Right renal cortex interstitium (tissue), 3 donors: ENCODE measurements at places on chromosomes 5 and 9.

- DNase-seq, result no peak
These were observed 184.0 kb downstream of the PBX3 start for GRCh38 chr9:125931211-125931610.

DNA sequence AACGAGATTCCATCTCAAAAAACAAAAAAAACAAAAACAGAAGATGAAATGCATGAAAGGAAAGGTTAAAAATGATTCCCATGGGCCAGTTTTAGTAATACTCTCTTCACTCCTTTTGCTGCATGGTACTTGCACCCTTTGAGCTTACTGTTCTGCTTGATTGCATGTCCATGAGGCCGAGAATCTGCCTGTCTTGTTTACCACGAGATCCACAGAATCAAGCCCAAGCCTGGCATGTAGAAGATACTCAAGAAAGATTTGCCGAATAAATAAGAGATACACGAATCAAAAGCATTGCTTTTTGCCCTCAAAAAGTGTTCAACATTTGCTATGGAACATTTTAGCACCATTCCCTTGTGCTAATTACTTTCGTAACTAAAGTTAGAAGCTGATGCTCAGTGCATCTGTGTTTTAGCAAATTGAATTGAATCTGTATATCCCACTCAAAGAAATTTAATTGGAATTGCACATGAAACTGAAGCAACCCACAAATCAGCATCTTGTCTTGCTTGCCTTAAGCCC is 1.1 kb downstream of the FAXDC2 start:
- no peak for DNase-seq

DNA sequence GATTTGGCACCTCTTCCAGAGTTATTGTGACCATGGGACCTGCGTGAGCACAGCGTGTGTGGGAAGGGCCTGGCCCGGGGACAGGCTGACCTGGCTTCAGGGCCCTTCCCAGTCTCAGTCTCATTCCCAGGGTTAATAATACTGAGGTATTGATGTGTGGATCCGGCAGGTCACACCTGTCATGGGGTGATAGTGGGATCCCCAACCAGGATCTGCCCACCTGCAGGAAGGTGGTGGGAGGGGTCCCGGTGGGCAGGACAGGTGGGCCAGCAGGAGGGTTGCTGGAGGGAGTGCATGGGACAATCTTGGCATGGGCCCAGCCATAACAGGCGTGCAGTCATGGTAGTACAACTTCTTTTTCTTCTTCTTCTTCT is 55.4 kb downstream of the COL15A1 start:
- DNase-seq, result no peak

DNA sequence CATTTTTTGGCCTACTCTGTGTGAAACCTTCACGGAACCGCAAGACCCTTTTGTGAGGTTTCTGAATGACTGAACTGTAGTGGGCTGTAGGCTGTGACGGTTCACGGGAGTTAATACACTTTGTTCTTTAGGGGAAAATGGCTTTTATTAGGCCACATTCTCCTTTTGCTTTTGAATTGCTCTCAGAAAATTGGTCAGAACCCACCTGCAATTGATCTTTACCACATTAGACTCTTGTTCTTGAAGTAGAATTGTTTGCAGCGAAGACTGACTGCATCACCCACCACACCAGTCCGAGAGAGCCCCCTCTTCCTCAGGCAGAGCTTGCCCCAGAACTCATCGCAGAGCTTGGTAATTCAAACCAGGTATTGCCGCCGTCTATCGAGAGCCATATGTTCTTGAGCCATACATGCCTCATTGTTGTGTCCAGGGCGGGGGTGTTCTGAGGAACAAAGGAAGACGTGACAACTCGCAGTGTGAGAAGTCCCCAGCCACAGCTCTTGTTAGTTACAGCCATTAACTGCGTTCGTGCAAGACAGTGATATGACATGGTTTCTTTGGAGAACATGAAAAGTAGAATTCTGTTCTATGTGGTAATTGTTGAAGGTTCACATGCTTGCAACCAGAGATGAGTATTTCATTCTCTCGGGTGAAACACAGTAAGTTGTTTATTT is 166.4 kb upstream of the OTULINL start:
- DNase-seq, result no peak

DNA sequence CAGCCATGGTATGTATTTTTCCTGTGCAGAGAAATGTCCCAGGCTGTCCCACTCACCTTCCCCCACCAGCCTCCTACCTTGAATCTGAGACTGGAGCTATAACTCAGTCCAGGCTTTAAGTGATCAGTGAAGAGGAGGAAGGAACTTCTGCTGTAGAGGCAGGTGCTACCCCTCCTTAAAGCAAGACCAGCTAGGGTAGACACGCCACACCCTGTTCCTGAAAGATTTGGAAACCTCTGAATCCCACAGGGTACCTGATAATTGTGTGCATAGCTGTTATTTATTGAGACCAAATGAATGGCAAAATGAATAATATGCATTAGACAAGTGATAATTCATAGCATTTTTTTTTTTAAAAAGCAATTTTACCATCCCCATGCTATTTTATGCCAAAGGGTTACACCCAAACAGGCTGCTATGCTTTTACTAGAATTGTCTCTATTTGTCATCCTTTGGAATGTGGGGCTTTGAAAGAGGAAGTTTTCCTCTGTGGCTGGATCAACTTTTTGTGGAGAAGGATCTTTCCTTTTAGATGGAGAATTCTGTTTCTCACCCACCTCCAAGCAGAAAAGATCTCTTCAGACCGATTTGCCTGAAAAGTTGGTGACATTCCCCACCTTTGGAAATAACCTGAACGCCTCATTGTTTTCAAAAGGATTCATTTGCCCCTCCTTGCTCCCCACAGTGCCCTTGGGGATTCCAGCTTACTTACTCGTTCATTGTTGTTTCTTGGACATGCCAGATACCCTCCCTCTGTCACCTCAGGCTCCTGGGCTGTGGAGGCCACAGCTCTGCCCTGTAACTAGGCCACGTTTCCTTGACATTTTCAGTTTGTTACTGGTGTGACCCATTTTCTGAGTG is 248.7 kb downstream of the NR3C1 start:
- no peak for DNase-seq

GRCh38 chr5:67140413-67140812 is 56.2 kb downstream of the CD180 start:
- no peak for DNase-seq

DNA sequence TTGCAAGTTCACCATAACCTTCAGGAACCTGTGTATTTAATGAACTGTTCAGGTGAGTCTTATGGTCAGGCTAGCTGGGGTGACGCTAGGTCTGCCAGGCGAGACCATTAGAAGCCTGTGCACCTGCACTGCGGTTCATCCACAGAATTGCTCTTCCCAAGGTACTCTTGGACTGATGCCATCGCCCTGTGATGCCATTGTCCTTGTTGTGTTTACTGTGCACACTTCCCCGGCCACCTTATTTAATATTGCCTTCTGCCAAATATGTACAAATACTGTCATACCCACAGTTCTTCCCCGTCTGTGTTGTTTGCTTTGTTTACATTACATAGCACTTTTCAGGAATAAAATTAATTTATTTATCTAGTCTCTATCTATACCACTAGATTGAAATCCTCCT is 66.3 kb downstream of the RCL1 start:
- no peak for DNase-seq

DNA sequence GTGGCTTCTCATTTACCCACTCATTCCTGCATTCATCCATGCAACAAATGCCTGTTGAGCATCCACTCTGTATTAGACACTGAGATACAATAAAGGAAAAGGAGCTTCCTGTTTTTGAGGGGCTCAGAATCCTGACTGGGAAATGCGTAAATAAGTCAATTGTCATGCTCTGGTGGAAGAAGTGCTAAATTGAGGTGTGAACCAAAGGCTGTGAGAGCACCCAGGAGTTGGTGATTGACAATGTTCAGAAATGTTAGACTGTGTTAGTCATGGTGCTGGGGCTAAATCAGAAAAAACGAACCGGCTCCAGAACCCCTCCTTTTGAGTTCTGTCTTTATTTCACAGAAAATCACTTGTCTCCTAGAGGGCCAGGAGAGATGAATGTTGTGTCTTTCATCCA is 558.6 kb upstream of the SGCD start:
- no peak for DNase-seq

GRCh38 chr9:30075451-30076199 is 2308.8 kb upstream of the ACO1 start:
- no peak for DNase-seq

DNA sequence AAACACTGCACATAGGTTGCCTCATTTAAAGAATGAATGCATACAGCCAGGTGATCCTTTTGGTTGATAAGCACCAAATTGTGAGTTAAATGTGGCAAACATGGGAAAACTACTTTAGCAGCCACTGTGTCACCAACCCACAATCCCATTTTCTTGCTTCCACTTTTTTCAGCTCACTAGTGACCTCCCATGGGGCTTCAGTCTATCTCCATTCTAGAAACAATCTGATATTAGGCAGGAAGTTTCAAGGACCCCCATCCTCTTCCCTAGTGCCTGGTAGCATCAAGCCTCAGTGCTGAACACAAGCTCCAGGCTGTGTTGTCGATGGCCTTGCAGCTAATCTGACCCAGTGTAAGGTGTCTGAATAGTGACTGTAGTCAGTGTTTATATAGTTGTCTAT is 66.2 kb downstream of the PLPPR1 start:
- no peak for DNase-seq

- DNase-seq, result no peak
These were observed 1584.4 kb downstream of the EFNA5 start for GRCh38 chr5:106086352-106086751.

GRCh38 chr9:93300175-93300572 is 116.2 kb downstream of the WNK2 start:
- DNase-seq, result no peak

GRCh38 chr9:128457207-128457606 is 1.4 kb downstream of the ODF2 start:
- no peak for DNase-seq

DNA sequence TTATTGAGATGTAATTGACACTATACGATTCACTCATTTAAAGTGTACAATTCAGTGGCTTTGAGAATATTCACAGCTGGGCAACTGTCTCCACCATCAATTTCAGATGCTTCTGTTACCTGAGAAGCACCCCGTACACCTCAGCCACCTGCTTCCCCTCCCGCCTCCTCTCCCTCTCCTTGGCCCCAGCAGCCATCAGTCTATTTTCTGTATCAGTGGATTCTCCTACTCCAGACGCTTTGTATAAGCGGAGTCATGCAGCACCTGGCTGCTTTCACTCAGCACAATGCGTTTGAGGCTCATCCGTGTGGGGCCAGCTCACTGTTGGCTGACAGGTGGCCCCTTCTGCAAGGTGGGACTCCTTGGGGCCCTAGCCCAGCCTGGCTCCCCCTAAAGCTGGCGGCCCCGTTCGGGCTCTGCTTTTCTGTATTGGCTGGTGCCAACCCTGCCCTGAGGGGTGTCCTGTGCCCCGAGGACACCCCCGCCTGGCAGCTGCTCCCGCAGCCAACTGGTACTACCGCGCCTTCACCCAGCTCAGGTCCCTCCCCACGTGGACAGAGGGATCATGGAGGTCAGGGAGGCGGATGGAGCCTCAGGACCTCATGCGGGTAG is 124.4 kb upstream of the COL5A1 start:
- no peak for DNase-seq

DNA sequence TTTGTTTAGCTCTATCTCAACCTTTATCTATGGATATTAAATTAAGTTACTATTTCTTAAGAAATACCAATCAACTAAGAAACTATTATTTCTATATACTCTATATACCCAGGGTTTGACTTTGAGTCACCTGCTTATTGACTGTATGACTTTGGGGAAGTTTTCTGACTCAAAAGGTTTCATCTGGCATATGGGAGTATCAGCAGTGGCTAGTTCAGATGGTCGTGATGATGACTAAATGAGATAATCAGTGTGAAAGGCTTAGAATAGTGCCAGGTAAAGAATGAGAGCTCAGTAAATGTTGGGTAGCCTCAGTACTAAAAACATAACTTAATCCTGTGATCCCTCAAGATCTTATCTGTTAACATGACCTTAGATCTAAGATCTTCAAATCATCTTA is 179.7 kb upstream of the ISL1 start:
- no peak for DNase-seq

DNA sequence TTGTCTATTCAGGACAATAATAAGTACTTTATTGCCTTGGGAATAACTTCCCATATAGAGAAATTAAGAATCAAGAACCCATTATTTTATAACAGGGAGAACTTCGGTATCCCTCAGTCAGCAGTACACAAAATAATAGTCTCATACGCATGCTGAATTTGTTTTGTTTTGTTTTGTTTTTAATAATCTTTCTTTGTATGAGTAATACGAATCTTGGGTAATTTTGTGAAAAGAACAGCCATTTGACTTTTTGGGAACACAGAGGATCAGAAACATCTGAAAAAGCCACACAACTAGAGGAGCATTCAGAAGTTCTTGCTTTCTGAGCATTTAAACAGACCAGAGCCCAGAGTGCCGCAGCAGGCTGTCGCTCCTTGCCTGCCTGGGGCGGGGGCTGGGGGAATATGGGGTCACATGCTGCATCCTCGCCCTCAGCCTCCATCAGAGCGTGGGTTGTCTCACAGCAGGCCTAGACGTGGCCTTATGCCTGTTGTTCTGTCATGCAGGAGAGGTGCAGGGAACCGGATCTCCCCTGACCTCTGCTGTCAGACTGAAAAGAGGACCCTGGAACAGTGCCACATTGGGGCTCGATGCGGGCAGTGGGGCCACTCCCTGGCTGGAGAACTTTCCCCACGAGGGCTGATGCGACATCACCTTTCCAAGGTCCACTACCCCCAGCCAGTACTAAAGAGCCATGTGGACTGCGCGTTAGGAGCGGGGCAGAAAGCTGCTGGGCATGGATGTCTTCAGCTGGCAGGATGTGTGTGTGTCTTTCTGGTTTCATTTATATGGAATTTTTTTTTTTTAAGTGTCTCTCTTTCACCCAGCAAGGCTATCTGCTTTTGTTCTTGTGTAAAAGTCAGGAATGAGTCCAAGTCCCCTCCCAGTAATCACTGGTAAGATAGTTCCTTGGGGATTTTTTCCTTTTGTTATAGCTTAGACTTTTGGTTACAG is 133.4 kb upstream of the OTULINL start:
- DNase-seq, result no peak

DNA sequence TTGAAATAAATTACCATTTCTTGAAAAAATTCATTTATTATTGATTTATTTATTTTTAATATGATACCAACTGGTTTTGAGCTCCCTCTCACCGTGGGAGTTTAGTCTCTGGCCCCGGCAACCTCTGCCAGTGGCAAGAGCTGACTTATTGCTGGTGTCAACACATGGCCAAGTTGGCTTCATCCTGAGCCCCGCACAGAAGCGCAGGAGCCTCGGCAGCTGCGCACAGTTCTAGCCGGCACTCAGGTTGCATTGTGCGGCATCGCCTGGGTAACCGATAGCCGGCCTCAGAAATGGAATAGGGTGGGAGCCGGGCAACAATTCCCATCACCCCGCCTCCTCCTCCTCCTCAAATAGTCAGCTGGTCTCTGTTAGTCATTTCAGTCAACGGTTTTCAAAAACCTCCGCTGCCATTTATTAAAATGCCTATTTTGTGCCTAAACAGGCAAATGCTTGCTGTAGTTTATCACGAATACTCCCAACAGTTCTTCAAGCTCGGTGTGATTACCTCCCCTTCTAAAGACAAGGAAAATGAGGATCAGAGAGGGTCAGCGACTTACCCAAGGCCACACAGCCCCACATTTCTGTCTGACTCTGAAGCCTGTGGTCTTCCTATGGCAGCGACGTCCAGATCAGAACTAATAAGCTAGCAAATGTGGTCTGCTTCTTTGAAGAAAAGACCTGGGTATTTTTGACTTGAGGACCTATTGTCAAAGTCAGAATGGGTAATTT is 15.7 kb upstream of the MSX2 start:
- DNase-seq, result no peak

- DNase-seq, result no peak
These were observed 66.3 kb upstream of the FUBP3 start for GRCh38 chr9:130513078-130513477.
